Effector memory CD4-positive, alpha-beta T cell (primary cell): ENCODE measurements at places on chromosomes 7 and 10.

DNA sequence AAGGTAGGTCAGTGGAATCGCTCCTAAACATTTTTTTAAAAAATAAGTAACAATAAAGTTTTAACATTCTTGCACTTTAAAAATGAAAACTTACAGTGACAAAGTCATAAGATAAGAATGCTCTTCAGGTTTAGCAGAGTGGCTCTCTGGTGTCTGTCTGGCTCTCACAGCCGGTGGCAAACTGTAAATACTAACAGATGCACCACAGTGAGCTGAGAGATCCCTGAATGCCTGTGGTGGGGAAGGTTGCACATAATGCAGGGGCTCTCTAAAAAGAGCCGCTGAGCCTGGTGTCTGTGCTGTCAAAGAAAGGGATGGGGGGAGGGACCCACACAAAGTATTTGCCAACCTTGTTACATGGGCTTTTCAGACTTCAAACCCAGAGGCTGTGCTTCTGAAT lies 498.3 kb downstream of the CCSER2 start:
- no peak for DNase-seq

GRCh38 chr10:96971324-96971723 lies 139.2 kb downstream of the LCOR start:
- DNase-seq: no peak

DNA sequence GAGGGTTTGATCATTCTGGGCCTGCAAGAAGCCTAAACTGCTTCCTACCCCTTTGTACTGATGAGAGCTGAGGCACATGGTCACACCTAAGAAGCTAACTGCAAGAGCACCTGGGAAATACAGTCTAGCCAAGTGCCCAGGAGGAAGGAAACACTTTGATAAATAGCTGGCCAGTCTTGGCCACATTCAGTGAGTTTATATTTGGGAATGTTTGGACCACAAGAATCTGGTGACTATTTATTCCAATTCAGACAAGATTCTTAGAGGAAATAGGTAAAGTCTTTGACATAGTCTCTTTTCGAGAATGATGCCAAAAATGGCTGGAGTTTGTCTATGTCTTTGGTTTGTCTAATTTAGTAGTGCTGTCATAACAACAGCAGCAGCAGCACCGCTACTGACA lies 213.6 kb downstream of the KIF20B start:
- DNase-seq: no peak

DNA sequence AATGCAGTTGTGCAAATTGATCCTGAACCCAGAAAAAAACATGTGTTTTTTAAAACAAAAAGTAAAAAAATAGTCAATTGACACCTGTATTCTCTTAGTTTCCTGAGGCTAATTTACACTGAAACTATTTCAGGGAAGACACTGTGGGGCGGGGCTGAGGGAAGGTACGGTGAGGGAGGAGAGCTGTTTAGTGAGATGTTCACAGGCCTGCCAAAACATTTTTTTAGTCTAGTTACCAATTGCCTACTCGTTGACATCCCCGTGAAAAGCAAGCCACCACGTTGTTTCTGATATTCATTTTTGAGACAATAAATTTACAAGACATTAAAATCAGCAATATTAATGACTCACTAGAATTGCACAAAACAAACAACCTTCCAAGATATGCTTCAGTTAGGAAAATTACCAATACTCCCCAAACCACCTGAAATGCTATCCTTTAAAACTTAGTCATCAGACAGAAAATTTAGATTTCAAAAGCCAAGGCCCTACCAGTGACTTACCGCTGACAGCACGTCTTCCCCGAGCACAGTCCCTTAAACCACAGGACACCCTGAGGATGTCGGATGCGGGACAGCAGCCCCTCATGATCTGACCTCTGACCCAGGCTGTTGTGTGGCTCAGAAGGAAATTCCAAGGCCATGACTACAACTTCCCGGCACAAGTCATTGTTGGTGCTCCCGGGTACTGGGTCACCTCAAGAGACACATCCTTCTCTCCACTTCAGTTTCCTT lies 279.2 kb downstream of the PRPF18 start:
- DNase-seq: no peak

GRCh38 chr7:127741764-127742375 lies 89.9 kb downstream of the SND1 start:
- DNase-seq: no peak

- DNase-seq: no peak
These were observed 212.4 kb upstream of the NPSR1 start for GRCh38 chr7:34445653-34446052.

- no peak for DNase-seq
These were observed 21.8 kb upstream of the YWHAG start for GRCh38 chr7:76380623-76380966.

GRCh38 chr10:15775513-15775912 lies 55.8 kb upstream of the ITGA8 start:
- no peak for DNase-seq
